ENCODE measurements at places on chromosomes 3 and 15.

- H3K4me3 ChIP-seq = no peak overlapping the region
- no peaks in the 10 kb centered on the region for H3K4me1 ChIP-seq
- no peak overlapping the region for H3K27ac ChIP-seq
- DNase-seq = no peak
- H3K27me3 ChIP-seq = no peaks in the 10 kb centered on the region
Measured at GRCh38 chr3:76400141-76400540, 614.8 kb upstream of the ZNF717 start.

DNA sequence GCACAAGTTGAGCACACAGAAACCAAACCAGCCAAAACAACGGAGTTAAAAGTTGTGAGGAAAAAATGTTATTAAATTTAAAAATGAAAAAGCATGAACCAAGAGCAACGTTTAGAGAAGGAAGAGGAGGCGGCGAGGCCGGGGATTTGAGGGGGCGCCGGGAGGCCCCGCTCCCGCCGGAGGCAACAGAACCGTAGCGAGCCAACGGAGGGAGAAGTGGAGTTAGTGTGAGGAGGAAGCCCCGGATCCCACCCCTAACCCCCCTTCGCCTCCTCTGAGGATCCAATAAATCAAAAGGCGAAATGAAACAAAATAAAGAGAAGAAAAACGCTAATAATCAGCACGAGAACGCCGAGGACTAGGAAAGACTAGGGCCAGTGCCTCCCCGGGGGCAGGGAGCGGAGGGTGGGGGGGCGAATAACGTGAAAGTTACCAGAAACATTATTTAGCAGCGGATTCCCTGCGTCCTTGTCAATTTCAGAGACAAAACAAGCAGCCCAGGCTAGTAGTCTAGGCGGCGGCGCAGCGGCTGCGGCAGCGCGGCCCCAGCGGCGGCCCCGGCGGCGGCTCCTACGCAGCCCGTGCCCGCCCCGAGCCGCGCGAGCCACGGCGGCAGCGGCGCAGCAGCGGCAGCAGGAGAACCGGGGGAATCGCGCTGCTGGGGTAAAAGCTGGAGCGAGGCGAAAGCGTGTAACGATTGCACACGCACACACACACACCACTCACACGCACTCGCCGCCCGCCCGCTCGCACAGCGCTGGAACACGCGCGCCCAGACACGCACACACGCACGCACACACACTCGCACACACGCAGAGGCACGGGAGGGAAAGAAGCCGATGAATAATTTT, 1.7 kb downstream of the MEIS2 start:
- peaks cover 100% of the 10 kb centered on the region for H3K27me3 ChIP-seq
- peak overlapping the region; percentile 59 for H3K4me3 ChIP-seq
- peaks cover 14% of the 10 kb centered on the region for H3K36me3 ChIP-seq
- no peak for DNase-seq

DNA sequence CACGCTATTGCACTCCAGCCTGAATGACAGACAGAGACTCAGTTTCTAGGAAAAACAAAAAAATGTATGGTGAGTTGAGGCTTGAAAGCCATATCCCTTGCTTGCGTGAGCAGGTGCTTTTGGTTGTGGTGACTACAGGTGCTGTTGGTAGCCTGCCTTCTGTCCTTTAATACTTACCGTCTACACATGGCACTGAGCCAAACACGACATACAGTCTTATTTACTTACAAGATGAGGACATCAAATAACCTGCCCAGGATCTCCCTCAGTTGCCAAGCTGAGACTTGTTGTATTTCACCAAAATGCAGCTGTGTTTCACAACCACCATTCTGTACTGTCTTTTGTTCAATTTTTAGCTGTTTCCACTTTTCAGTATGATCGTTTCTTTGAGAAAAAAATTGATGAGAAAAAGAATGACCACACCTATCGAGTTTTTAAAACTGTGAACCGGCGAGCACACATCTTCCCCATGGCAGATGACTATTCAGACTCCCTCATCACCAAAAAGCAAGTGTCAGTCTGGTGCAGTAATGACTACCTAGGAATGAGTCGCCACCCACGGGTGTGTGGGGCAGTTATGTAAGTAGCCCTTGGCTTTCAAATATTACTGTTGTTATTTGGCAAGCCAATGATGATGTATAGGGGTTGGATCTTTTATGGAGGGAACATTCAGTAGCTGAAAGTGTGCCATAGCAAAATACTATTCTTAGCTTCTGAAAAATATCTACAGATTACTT, 6.5 kb downstream of the ALAS1 start:
- peaks cover 45% of the 10 kb centered on the region for H3K4me1 ChIP-seq
- peaks cover 78% of the 10 kb centered on the region for H3K36me3 ChIP-seq
- no peaks in the 10 kb centered on the region for H3K27me3 ChIP-seq
- no peak overlapping the region for H3K4me3 ChIP-seq
- DNase-seq = no peak

GRCh38 chr3:18008706-18009368, 266.4 kb upstream of the TBC1D5 start:
- H3K4me3 ChIP-seq = no peak overlapping the region
- H3K27ac ChIP-seq = no peak overlapping the region
- no peak for DNase-seq
- H3K27me3 ChIP-seq = no peaks in the 10 kb centered on the region

DNA sequence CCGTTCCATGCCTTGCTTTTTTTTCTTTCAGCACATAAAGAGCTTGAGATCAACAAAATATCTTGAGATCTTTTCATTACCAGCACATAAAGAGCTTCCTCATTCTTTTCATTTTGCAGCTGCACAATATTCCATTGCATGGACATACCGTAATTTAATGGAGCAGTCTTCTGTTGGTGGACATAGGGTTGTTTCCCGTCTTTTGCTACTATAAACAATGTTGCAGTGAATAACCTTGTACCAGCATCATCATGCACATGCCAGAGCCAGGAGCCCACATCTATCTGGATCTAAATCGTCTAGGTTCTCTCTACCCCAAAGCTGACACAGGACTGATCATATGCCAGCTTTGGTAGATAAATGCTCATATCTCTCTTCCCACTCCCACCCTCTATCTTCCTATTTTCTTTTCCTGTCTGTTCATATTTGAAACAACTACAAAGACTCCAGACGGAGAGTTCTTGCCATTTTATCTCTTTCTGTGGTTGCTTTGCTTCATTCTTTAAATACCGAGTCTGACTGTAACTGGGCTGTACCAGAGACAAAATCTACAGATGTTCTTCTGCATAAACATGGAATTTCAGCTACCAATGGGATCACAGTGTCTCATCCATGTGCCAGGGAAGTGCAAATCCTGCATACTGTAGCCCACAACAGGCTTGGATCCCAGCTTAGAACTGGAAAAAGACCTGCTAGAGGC, 47.1 kb upstream of the AKAP13 start:
- no peak overlapping the region for H3K4me3 ChIP-seq
- no peak for DNase-seq
- H3K27me3 ChIP-seq = peaks cover 19% of the 10 kb centered on the region
- peaks cover 46% of the 10 kb centered on the region for H3K4me1 ChIP-seq
- no peak overlapping the region for H3K27ac ChIP-seq
- peaks cover 5% of the 10 kb centered on the region for H3K36me3 ChIP-seq

GRCh38 chr3:71723452-71724170, 1.6 kb downstream of the EIF4E3 start:
- H3K4me1 ChIP-seq = peaks cover 68% of the 10 kb centered on the region
- DNase-seq = peak; percentile 79
- peak overlapping the region; percentile 94 for H3K4me3 ChIP-seq
- peak overlapping the region; percentile 88 for H3K27ac ChIP-seq
- peaks cover 29% of the 10 kb centered on the region for H3K36me3 ChIP-seq
- H3K27me3 ChIP-seq = no peaks in the 10 kb centered on the region

DNA sequence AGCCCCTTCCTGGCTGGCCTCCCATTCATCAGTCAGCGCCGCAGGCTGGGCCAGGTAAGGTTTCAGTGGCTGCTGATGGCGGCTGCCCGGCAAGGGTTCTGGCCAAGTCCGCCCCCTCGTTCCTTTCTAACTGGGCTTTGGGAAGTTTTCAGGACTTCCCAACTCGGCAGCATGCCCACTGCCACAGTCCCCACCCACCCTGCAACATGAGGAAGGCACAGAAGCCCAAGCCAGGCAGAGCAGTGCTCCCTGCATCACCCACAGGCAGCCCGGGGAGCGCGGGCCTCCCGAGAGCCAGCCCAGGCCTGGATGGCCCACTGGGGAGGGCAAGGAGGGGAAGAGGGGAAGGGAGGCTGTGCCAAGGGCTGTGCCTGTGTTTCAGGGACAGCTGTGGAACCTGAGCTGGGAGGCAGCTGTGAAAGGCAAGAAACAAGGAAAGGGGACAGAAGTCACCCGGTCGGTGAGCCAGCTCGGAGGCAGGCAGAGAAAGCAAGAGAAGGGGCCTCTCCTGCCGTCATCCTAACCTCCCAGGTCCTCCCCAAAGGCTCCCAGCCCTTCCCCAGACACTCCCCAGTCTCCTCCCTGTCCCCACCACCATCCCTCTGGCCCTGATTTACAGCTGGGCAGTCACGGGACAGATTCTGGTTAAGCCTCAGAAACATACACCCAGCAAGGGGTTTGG, 73.9 kb downstream of the CPN2 start:
- H3K36me3 ChIP-seq = no peaks in the 10 kb centered on the region
- no peak overlapping the region for H3K27ac ChIP-seq
- no peak overlapping the region for H3K4me3 ChIP-seq
- H3K27me3 ChIP-seq = peaks cover 76% of the 10 kb centered on the region

GRCh38 chr3:60160822-60161748, 1090.2 kb downstream of the FHIT start:
- no peak overlapping the region for H3K27ac ChIP-seq
- no peaks in the 10 kb centered on the region for H3K36me3 ChIP-seq
- DNase-seq = no peak
- H3K4me3 ChIP-seq = no peak overlapping the region
- H3K4me1 ChIP-seq = no peaks in the 10 kb centered on the region

DNA sequence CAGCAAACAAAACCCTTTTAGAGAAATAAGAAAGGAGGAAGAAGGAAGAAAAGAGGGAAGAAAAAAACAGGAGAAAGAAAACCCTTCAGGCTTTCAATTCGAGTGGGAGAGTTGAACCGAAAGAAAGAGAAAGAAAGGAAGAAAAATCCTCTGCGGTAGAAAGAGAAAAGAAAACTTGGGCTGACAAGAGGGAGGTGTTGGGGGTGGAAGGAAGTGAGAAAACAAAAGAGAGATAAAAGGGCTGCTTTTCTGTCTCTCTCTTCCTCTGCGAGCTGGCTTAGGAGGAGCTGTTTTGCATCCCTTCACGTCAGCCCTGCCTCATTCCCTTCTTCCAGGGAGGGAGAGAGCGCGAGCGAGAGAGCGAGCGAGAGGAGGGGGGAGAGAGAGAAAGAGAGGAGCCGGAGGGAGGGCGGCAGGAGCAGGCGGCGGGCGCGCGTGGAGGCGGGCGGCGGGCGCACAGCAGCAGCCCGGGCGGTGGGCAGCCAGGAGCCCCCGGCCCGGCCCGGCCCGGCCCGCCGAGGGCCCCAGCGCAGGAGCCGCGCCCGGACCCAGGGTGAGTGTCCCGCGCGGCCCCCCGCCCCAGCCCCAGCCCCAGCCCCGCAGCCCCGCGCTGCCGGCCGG, at the start of gene ZNF710:
TSS of gene ZNF710 (plus strand) at position 263 of the 621 bp plus-strand sequence. CDS start 65,814 bp downstream, outside the sequence.
- peaks cover 55% of the 10 kb centered on the region for H3K4me1 ChIP-seq
- peak; percentile 62 for DNase-seq
- H3K36me3 ChIP-seq = peaks cover 24% of the 10 kb centered on the region
- peak within 1 kb of the TSS; percentile 97 for H3K27ac ChIP-seq
- H3K4me3 ChIP-seq = peak within 1 kb of the TSS; percentile 99

- no peak for DNase-seq
- H3K4me1 ChIP-seq = peaks cover 48% of the 10 kb centered on the region
- peaks cover 12% of the 10 kb centered on the region for H3K27me3 ChIP-seq
Measured at GRCh38 chr15:92878593-92879053, 21.5 kb upstream of the CHD2 start.

DNA sequence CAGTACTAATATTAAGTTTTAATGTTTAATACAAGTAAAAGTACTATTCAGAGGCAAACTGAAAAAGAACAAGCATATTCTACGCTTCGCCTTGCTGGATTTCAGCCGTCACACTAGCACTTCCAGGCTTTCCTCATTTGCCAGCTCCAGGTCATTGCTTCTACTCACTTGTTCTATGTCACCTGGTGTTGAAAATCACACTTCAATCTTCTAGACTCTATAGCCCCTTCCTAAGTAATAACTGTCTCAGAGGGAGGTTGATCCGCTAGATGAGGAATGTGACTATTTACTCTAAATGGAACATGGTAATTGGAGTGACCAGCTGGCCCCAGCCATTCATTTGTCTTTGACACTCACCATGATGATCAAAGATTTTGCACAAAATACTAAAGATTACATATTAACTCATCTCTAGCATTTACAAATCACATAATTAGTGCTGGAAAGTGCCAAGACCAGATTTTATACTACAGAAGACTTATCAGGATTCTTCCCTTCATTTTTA, 92.0 kb downstream of the GAP43 start:
- no peak overlapping the region for H3K27ac ChIP-seq
- peaks cover 9% of the 10 kb centered on the region for H3K27me3 ChIP-seq
- no peaks in the 10 kb centered on the region for H3K36me3 ChIP-seq
- no peaks in the 10 kb centered on the region for H3K4me1 ChIP-seq
- no peak overlapping the region for H3K4me3 ChIP-seq

GRCh38 chr15:51096976-51097375, 2.3 kb upstream of the TNFAIP8L3 start:
- H3K36me3 ChIP-seq = no peaks in the 10 kb centered on the region
- H3K27me3 ChIP-seq = peaks cover 75% of the 10 kb centered on the region
- no peak overlapping the region for H3K4me3 ChIP-seq
- peaks cover 11% of the 10 kb centered on the region for H3K4me1 ChIP-seq

All from activated naive CD4-positive, alpha-beta T cell treated with anti-CD3 and anti-CD28 coated beads, Interleukin-2, amount 10 ng/mL, durations not matched to agents 7 days and 5 days (primary cell).